Colonic mucosa (tissue), 4 donors: ENCODE measurements at places on chromosomes 6 and 20. TPM values are rescaled to one million over a fixed set of nuclear protein-coding genes. Genes with fewer than 3 reads are reported as not detected.

DNA sequence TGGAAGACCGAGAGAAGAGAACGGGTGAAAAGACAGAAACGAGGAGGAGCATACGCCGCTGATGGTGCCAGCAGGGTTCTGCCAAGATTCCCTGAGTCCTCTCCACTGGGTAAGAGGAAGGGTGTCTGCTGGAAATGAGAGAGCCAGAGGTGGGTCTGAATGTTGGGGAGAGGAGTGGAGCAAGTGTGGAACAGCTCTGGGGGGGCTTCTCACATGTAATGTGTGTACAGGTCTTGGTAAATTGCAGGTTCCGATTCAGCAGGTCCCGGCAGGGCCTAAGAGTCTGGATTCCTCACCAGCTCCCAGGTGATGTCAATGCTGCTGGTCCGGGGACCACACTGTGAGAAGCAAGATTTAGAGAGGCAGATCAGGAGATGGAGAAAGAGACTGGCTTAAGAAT, 1.5 kb upstream of the EBF4 start:
- no peaks in the 10 kb centered on the region for H3K36me3 ChIP-seq
- DNase-seq: no peak
- peaks cover 34% of the 10 kb centered on the region for H3K27me3 ChIP-seq
- H3K4me3 ChIP-seq: no peak overlapping the region

DNA sequence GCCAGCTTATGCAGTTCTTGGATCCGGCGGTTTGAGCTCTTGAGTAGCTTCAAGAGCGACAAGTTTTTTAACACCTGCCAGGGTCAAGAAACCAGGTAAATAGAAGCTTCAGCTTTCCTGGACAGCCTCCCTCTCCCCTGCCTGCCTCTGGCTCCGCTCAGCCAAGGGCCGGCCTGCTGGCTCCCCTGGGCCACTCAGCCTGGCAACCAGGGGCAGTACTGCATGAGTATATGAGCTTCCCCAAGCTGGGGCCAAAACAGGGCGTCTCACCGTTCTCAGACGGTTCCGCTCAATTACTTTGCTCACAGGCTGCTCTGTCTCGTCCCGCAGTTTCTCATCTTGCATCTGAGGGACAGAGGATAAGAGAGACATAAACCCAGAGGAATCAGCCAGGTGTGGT, 856 bp downstream of the TP53TG5 start:
- DNase-seq: no peak
- no peaks in the 10 kb centered on the region for H3K36me3 ChIP-seq

- no peak for DNase-seq
- H3K4me1 ChIP-seq: no peaks in the 10 kb centered on the region
- H3K27ac ChIP-seq: no peak overlapping the region
- no peaks in the 10 kb centered on the region for H3K36me3 ChIP-seq
Observed at GRCh38 chr20:52332230-52332629, 140.7 kb upstream of the ZFP64 start.

GRCh38 chr6:37381579-37381978, 27.8 kb downstream of the RNF8 start:
- no peaks in the 10 kb centered on the region for H3K4me1 ChIP-seq
- no peaks in the 10 kb centered on the region for H3K36me3 ChIP-seq
- H3K27me3 ChIP-seq: no peaks in the 10 kb centered on the region
- peak; percentile 21 for DNase-seq

DNA sequence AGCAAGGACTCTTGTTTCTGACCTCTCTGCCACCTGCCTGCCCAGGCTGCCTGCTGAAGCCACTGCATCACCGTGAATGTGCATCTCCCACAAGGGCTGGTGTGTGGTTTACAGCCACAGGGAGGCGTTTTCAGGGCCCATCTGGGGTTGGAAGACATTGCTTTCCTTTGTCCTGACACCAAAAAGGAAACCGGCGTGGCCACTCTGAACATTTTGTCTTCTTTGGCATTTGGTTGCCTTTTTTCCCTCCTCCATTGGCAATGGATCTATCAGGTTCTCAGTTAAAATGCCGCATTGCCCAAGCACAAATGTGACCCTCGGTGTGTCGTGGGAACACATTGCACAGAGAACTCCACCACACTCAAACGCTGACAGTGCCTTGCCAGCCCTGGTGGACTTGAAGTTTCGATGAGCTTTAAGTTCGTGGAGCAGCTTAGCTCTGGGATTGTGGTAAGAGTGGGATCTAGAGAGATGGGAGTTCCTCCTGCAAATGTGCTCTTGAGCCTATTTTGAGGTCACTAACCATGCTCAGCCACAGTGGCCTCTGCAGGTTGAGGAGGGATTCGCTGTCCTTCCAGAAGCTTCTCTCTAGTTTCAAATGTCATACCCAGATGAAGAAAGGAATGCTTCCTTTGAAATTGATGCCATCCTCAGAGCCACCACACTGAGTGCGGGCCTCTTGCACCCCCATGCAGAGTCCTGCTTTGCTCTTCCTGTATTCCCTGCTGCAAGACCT, 14.8 kb upstream of the PCK1 start:
- peak; percentile 15 for DNase-seq
- no peaks in the 10 kb centered on the region for H3K36me3 ChIP-seq

DNA sequence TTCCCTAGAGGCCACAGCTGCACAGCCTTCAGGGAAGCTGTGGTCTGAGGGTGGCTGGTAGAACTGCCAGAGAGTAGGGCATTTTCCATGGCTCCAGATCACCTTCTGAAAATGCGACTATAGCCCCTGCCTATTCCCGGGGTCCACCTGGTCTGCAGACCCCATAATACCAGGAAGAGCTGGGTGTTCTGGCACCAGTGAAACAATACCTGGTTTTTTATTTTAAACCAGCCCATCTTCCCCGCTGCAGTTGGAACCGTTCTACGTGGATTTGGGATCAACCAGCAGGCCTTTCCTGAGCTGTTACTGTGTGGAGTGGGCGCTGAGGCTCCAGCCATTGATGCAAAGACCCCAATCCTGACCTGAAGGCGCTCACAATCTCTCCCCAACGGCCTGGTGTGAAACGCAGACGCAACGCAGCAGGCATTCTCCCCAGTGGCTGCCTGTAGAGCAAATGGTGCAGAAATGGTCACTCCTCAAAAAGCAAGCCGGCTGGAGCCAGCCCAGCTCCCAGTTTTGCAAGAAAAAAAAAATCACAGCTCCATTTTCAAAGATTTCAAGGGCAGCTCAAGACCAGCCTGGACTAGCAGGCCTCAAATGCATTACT, 11.3 kb downstream of the NPEPL1 start:
- H3K27me3 ChIP-seq: no peaks in the 10 kb centered on the region
- H3K27ac ChIP-seq: no peak overlapping the region

DNA sequence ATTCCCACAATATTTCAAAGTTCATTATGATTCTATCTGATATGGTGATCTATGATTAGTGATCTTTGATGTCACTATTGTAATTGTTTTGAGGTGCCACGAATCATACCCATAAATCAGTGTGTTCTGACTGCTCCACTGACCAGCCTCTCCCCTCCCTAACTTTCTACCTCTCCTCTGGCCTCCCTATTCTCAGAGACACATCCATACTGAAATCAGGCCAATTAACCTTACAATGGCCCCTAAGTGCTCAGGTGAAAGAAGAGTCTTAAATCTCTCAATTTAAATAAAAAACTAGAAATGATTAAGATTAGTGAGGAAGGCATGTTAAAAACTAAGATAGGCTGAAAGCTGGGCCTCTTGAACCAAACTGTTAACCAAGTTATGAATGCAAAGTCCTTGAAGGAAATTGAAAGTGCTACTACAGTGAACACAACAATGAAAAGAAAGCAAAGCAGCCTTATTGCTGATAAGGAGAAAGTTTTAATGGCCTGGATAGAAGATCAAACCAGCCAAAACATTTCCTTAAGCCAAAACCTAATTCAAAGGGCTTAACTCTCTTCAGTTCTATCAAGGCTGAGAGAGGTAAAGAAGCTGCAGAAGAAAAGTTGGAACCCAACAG, 196.9 kb upstream of the SHLD1 start:
- H3K36me3 ChIP-seq: no peaks in the 10 kb centered on the region
- H3K4me3 ChIP-seq: no peak overlapping the region
- H3K27ac ChIP-seq: peak overlapping the region; percentile 40
- no peaks in the 10 kb centered on the region for H3K27me3 ChIP-seq
- DNase-seq: no peak

DNA sequence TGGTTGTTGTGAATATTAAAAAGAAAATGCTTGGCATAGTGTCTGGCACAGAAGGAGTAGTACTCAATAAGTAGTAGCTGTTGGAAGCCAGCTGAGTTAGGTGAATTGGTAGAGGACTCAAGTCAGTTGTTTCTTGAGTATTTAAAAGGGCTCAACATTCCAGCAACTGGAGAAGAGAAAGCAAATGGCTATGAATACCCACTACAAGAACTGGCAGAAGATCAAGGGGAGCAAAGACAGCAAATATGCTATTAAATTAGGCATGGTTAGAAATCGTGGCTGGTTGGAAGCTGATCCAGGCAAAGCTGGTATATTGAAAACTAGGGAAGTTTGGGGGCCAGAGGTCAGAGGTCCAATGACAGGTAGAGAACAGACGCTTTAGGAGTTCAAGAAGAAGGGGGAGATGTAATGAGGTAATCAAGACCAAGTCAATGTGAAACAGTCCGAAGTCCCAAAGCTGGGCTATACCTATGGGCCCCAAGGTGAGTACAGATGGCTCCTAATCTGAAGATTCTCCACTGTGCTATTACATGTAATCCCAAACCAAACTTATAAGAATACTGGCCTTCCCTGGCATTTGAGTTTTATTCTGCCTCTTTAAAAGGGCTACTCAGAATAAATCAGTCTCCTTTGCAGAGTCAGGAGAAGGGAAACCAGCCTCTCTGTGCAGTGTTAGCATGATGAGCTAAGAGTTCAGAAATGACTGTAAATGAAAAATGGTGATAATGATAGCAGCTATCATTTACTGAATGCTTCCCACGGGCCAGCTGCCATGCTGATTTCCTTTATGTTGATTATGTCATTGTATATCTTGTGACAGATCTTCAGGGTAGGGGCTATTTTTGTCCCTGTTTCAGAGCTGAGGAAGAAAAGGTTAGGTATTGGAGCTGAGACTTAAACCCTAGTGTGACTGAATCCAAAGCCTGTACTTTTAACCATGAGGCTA, 122.3 kb downstream of the ANKS1A start:
- DNase-seq: no peak
- no peak overlapping the region for H3K4me3 ChIP-seq
- peaks cover 2% of the 10 kb centered on the region for H3K4me1 ChIP-seq
- no peaks in the 10 kb centered on the region for H3K36me3 ChIP-seq

The WFDC10B gene
- total RNA-seq: not detected

The KATNA1 gene
- total RNA-seq: 14.3 TPM
